ENCODE measurements at places on chromosomes 13 and 19.

GRCh38 chr19:11534948-11535347 is 3.7 kb upstream of the CNN1 start:
- no peak for DNase-seq

DNA sequence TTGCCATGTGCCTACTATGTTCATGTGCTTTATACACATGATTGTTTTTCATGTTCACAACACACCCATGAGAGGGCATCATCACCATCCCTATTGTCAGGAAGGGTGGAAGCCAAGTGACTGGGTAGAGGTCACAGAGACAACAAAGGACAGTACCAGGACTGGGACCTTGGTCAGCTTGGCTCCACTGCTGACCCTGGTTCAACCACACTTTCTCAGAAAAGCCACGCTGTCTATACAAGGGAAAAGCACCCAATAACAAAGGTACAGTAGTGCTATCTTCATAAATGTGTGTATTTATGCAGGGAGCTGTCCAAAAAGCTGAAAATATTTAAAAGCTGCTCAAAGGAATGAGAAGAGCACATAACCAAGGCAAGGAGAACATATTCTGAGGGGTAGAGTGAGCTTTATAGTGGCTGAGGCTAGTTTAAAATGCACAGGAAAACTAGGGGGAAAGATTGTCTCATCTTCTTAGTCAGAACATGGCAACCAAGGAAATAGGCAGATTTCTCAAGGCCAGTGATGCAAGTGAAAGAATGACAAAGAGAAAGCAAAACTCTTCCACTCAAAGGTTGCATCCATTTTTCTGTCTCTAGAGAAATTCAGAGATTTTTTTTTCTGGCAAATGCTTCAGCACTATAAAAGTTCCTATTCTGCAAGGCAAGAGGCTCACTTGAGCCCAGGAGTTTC is 415.0 kb downstream of the FOXO1 start:
- DNase-seq, result no peak

GRCh38 chr19:34991542-34992333 is 8.4 kb upstream of the GRAMD1A start:
- DNase-seq, result no peak

DNA sequence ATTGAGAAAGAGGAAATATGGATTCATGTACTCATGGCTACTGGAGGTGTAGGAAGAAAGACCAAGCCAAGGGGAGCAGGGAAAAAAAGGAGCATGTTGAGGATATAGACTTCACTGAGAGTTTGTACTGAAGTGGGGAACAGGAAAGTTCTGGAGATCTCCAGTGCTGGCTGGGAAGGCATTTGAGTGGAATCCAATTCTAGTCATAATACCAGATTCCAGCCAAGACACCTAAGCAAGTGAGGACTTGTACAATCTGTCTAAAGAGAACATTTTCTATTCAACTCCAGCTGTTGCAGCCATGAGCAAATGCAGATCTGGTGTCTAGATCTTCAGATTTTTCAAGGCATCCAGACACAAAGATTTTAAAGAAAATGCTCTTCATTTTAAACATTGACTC is 412.5 kb downstream of the OXGR1 start:
- no peak for DNase-seq

GRCh38 chr13:30873499-30873898 is 32.6 kb upstream of the MEDAG start:
- DNase-seq, result no peak

- DNase-seq, result no peak
Observed at GRCh38 chr19:50820549-50821247, 2.9 kb downstream of the KLK1 start.

GRCh38 chr13:110914081-110914330 is 863 bp downstream of the ANKRD10 start:
- no peak for DNase-seq

DNA sequence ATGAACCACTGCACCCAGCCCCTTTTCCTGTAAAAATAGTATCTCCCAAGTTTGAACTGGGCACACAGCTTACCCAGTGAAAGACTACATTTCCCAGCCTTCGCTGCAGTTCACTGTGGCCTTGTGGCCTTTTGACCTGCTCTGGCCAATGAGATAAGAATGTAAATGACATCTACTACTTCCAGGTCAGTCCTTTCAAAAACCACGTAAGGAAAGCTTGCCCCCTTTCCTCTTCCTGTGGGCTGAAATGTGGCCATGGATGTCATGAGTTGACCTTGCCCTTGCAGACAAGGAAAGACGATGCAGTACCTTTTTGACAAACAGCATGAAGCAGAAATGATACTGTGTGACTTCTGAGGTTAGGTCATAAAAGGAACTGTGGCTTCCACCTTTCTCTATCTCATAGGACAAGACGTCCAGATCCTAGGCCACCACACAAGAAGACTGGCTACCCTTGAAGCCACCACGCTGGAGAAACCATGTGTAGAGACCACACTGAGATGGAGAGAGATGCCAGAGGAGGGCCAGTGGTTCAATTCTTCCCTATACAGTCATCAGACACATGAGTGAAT is 19.9 kb downstream of the ACER1 start:
- DNase-seq, result no peak

DNA sequence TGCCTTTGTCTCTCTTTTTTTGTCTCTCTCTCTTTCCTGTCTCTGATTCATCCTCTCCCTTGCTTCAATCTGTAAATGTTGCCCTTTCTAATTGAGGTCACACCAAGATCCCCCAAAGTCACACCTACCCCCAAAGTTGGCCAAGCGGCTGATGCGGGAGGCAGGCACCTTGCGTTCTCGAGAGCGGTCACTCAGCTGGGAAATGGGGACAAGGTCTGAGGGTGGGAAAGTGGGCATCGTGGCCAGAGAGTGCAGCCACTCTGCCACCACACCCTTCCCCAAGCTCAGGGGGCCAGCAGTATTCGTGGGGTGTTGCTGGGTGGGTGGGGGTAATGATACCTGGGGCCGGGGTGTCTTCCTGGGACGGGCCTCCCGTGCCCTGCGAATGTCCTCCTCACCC is 2.7 kb downstream of the COQ8B start:
- DNase-seq, result no peak

DNA sequence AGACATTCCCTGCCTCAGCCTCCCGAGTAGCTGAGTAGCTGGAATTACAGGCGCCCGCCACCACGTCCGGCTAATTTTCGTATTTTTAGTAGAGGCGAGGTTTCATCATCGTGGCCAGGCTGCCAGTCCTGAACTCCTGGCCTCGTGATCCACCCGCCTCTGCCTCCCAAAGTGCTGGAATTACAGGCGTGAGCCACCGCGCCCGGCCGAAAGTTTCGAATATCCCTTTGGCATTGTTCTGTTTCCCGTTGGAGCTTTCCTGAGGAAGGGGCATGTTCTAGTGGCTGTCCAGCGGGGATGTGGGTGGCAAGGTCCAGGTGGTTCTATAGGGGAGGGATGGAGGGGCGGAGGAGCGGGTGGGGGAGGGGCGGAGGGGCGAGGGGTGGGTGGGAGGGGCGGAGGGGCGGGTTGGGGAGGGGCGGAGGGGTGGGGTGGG is 2.1 kb upstream of the BSG start:
- no peak for DNase-seq

DNA sequence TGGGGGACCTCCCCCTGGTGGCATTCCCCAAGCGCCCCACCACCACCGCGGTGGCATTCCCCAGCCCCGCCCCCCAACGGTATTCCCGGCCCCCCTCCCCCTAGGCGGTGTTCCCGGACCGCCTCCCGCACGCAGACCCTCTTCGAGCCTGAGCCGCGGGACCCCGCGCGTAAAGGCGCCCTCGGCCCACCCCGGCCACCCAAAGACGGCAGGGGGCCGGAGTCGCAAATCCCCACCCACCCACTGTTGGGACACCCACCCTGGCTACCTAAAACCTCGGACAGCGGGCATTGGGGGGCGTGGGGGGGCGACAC is 22.4 kb downstream of the OLFM2 start:
- no peak for DNase-seq

DNA sequence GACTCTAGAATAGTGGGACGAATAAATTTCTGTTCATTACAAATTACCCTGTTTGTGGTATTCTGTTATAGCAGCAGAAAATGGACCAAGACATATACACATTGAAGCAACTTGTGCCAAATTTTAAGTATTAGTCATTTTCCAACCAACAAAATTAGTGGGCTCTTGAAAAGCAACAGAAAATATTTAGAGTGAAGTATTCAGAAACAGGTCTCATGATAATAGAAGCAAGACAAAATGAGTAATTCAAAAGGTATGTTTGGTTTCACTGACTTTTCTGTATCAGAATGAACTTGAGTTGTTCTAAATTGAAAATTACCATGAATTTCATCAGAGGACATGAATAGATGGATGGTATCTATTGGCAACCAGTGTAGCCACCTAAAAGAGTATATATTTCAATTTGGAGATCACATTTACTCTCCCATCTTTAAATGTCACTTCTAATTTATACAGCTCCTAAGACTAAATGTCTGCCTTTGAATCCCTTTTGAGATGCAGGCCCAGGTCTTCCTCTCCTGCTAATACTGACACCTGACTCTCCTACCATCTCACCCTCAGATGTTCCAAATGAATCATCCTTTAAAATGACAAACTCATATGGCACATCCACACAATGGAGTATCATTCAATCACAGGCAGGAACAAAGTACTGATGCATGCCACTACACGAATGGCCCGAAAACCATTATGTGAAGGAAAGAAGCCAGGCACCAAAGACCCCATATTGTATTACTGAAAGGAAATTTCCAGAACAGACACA is 40.7 kb upstream of the DOCK9 start:
- no peak for DNase-seq

- DNase-seq, result no peak
Observed at GRCh38 chr13:73803997-73804396, 330.2 kb downstream of the KLF12 start.

DNA sequence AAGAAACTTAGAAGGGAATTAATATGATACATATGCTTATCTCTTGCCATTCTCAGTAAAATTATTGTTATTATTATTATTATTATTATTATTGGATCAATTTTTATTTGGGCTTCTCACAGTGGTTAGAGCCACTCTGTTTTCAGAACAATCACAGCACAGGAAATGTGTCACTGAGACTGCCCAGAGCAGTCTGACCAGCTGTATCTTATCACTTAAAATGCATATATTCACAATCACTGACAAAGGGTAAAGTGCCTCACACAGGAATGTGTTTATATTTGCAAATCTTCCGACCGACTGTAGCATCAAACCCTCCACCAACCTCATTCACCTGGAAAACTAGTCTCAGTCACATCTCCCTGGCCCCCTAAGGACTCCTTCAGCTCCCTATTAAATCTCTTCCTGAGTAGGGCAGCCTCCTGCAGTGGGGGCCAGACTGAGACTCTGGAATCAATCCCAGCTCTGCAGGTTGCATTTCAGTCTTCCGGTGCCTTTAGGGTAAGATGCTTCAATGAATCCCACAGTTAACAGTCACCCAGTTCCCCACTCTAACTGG is 738.3 kb upstream of the SLITRK5 start:
- DNase-seq, result no peak

GRCh38 chr19:1923319-1923718 is 17.7 kb upstream of the CSNK1G2 start:
- no peak for DNase-seq

GRCh38 chr13:110055089-110055488 is 251.9 kb downstream of the COL4A1 start:
- DNase-seq, result no peak

- no peak for DNase-seq
Observed at GRCh38 chr19:4911786-4912672, 2.7 kb downstream of the UHRF1 start.

DNA sequence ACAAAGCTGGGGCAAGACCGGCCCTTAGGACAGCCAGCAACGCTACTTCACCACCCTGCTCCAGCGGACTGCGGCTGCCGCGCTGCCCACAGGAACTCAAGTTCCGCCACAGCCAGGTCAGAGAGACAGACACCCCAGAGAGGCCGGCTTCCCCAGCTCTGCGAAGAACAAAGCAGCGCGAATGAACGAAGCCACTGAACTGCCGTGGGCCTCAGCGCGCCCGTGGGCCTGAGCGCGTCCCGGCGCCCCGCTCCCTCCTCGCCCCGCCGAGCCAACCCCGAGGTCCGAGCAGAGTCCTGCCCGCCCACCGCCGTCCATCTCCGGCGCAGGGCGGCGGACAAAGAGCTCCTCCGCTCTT is 158.4 kb downstream of the RNF17 start:
- DNase-seq, result no peak

- no peak for DNase-seq
Observed at GRCh38 chr13:46799139-46799538, 2.2 kb upstream of the ESD start.

DNA sequence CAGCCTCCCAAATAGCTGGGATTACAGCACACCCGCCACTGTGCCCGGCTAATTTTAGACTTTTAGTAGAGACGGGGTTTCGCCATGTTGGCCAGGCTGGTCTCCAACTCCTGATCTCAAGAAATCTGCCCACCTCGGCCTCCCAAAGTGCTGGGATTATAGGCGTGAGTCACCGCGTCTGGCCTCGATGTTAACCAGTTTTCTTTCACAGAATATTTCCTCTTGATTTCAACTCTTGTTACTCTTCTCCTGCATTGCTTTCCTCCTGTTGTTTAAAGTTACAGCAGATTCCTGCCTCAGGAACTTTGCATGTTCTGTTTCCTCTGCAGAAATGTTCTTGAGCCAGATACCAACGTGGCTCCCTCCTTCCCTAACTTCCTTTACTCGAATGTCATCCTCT is 3.7 kb upstream of the PEX11G start:
- DNase-seq, result no peak

DNA sequence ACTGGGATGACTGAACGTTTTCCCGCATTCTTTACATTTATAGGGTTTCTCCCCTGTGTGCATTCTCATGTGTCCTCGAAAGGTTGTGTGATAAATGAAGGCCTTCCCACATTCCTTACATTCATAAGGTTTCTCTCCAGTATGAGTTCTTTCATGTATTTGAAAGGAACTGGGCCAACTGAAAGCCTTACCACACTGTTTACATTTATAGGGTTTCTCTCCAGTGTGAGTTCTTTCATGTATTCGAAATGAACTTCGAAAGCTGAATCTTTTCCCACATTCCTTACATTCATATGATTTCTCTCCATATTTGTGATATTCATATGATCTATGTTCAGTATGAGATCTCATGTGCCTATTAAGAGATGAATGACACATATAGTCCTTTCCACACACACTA is 19.4 kb downstream of the ZNF709 start:
- DNase-seq, result no peak

DNA sequence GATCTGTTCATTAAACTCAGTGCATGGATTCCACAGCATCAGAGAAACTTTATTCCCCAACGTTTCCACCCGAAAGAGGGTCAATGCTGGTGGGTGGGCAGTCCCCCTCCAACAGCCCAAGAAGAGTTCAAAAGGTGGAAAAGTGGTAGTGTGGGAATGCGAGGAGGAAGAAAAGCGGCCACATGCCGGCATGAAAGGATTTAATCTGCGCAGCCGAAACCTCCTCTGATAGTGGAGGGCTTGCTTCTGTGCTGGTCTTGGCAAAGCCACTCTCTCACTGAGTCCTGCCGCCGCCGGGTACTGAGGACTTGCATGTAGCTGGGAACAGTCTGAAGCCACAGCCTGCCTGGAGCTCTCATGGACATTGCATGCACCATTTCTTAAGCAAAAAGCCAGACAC is 136.2 kb upstream of the ZNF536 start:
- no peak for DNase-seq

GRCh38 chr13:75071395-75071794 is 410.6 kb downstream of the TBC1D4 start:
- DNase-seq, result no peak

GRCh38 chr13:89076622-89077021 is 1405.5 kb downstream of the SLITRK5 start:
- no peak for DNase-seq

Data from NCI-H774 (cell line).